CD8-positive, alpha-beta memory T cell (primary cell): ENCODE measurements at places on chromosomes 3 and 15.

DNA sequence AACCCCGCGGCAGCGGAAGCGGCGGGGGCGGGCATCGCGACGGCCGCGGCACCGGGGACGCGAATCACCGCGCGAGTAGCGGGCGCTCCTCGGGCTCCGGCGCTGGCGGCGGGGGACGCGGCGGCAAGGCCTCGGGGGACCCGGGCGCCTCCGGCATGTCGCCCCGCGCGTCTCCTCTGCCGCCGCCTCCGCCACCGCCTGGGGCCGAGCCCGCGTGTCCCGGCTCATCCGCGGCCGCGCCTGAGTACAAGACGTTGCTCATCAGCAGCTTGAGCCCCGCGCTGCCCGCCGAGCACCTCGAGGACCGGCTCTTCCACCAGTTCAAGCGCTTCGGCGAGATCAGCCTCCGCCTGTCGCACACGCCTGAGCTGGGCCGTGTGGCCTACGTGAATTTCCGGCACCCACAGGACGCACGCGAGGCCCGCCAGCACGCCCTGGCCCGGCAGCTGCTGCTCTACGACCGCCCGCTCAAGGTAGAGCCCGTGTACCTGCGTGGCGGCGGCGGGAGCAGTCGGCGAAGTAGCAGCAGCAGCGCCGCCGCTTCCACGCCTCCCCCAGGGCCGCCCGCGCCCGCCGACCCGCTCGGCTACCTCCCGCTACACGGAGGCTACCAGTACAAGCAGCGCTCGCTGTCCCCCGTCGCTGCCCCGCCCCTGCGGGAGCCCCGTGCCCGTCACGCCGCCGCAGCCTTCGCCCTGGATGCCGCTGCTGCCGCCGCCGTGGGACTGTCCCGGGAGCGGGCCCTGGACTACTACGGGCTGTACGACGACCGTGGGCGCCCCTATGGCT is 675 bp downstream of the RBM15B start:
- DNase-seq, result peak; percentile 68

DNA sequence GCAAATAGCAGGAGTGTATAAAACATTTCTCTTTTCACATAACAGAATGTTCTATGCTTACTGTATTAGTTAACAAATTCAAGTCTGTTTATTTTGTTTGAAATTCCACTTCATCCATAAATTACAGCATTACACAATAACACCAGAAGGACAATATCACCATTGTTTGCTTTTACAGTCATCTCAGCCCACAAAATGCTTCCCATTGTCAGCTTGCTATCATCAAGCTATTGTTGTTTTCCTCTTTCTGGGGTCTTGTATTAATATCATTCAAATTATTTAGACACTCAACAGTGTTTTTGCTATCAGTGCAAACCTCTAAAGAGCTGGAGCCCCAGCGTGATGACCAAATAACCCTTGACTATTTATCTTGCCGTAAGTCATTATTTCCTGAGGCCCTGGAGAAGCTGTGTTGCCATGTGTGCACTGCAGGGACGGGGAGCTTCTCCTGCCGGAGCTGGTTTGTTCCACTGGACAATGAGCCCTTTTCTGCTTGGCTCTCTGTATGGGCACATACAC is 1.1 kb downstream of the SAMMSON start:
- no peak for DNase-seq

GRCh38 chr3:29214009-29214658 is 66.7 kb upstream of the RBMS3 start:
- DNase-seq, result no peak

DNA sequence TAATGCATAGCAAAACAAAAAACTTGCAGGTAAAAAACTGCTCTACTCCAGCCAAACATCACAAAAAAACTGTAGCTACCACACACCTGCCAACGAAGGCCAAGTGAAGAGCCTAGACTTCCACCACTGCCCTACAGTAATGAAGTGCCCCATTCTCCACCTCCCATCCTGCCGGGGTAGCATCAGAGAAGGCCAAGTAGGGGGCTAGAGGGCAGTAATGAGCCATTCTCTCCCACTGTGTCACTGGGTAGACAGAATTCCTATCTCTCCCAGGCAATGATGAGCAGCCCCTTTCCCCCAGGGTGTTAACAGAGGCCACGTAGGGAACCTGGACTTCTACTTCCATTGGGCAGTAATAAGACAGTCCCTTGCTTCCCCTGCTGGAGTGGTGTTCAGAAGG is 9.5 kb downstream of the SEC22C start:
- DNase-seq, result no peak

GRCh38 chr3:23262766-23263165 is 59.6 kb downstream of the UBE2E2 start:
- no peak for DNase-seq

GRCh38 chr3:111324151-111324550 is 217.8 kb upstream of the CD96 start:
- DNase-seq, result peak; percentile 16

GRCh38 chr3:149705416-149705815 is 46.9 kb downstream of the COMMD2 start:
- DNase-seq, result no peak

DNA sequence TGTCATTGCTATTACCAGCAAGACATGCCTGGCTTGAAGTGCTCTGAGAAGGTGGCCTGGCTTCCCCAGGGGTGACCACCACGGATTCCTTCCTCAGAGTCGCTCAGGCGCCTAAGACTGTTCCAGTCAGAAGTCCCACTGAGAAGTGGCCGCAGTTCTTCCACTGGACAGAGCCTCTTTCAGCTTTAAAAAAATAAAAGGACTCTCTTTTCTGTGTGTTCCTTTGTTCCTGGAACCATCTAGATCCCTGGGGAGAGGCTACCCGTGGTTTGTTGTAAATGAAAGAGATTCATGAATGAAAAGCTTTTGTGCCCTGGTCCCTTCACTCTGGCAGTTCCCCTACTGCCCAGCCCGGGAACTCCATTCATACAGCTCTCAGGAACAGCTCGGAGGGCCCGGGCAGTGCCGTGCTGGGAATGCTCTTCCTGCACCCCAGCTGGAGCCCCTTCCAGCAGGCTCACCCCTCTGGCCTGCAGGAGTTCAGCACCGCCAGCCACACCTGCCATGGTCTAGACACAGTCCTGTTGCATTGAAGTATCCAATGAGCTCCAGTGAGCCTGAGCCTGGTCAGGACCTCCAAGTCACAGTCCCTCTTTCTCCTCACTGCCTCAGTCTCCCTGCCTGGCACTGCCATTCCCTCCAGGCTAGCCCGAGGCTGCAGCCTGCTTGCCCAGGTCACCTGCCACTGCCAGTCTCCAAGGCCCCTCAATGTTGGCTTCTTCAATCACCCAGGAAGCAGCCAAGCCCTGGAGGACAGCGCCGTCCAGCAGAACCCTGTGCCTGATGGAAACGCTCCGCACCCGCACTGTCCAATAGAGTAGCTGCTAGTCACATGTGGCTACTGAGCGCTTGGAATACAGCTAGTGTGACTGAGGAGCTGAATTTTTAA is 75.4 kb downstream of the XXYLT1 start:
- no peak for DNase-seq

DNA sequence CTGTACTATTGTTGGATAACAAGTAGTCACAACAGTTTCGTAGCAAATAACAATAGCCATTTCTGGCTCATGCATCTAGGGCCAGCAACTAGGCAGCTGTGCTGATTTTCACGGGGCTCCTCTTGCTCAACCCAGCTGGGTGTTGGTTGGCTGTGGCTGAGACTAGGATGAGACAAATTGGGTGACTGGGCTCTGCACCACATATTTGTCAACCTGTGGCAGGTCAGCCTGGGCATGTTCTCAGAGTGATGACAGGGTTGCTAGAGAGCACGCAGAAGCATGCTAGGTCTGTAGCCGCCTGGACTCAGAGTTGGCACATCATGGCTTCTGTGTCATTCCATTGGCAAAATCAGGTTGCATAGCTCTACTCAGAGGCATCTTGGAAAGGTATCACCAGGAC is 175.9 kb downstream of the OTOL1 start:
- no peak for DNase-seq

DNA sequence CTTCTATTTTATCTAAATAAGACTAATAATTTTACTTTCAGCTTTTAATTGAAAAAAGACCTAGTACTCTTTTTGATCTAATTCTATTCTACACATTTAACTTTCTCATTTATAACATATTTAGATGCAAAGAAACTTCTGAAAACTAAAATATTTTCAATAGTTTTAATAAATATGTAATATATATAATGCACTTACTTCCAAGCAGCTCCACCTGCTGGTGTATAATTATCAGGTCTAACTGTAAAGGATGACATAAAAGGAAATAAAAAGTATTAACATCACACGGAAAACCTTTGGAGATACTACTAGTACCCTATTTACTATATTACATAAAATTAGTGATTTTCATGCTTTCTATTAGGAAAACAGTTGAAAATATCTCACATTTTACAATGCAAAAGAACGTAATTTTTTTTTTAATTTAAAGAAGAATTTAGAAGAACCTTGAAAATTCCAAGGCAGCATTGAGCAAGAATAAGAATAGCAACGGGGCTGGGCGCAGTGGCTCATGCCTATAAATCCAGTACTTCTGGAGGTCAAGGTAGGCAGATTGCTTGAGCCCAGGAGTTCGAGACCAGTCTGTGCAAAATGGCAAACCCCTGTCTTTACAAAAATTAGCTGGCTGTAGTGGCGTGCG is 10.2 kb downstream of the PLSCR5 start:
- no peak for DNase-seq

- DNase-seq, result no peak
Observed at GRCh38 chr3:184472723-184473428, 88.7 kb upstream of the EPHB3 start.

DNA sequence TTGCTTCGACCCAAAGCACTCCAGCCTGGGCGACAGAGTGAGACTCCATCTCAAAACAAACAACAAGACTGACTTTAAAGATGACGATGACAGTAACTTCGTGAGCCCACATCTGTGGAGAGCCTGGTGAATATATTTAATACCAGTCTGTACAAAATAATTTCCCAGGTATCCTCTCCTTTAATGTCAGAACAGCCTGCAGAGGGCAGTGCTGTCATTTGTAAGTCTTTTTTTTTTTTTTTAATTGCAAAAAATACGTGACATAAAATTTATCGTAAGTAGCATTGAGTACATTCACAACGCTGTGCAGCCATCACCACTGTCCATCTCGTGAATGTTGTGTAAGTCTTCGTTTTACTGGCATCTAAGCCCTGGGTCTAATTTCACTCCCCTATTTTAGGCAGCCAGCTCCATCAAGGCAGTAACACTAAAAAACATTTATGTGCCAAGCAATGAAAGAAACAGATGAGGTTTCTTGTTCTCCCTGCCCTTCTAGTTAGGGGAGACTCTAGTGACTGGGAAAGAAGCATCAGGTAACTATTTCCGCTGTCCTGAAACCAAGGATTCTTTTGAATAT is 1.4 kb downstream of the HTD2 start:
- DNase-seq, result peak; percentile 39

- peak; percentile 20 for DNase-seq
Observed at GRCh38 chr3:152183473-152183872, 85.3 kb upstream of the MBNL1 start.
